Cardiac ventricle fibroblast (primary cell): ENCODE measurements at places on chromosomes 6 and 20. TPM values are rescaled to one million over a fixed set of nuclear protein-coding genes. Genes with fewer than 3 reads are reported as not detected.

GRIK2 gene
- total RNA-seq: 0.31 and 0.44 TPM in 2 replicates

SRSF12 gene
- 0.24 and 0.62 TPM in 2 replicates for total RNA-seq

IL20RA gene
- 0.12 and 0.54 TPM in 2 replicates for total RNA-seq

VGLL2 gene
- total RNA-seq: not detected in 2 replicates

PNLDC1 gene
- 0.81 and 1.3 TPM in 2 replicates for total RNA-seq

C6orf52 gene
- total RNA-seq: not detected in 2 replicates

MKKS gene
- total RNA-seq: 10.0 and 13.5 TPM in 2 replicates

IP6K3 gene
- total RNA-seq: not detected in 2 replicates

LPIN3 gene
- total RNA-seq: 7.5 and 10.0 TPM in 2 replicates

DNMT3B gene
- total RNA-seq: 0.37 and 1.3 TPM in 2 replicates

UTRN gene
- 27.2 and 54.8 TPM in 2 replicates for total RNA-seq

C20orf96 gene
- 1.7 and 1.9 TPM in 2 replicates for total RNA-seq

SLC22A2 gene
- not detected in 2 replicates for total RNA-seq

PLG gene
- total RNA-seq: not detected in 2 replicates

COL20A1 gene
- not detected in 2 replicates for total RNA-seq

ZNF341 gene
- 1.4 TPM in 2 replicates for total RNA-seq

RTEL1 gene
- total RNA-seq: 8.2 and 14.4 TPM in 2 replicates

RAE1 gene
- total RNA-seq: 20.1 and 29.6 TPM in 2 replicates

PLN gene
- not detected in 2 replicates for total RNA-seq

PDE7B gene
- total RNA-seq: 37.7 and 41.9 TPM in 2 replicates

SPATA25 gene
- 0.54 and 1.7 TPM in 2 replicates for total RNA-seq

NT5E gene
- total RNA-seq: 37.0 and 40.3 TPM in 2 replicates

ZBTB46 gene
- total RNA-seq: 3.0 and 6.2 TPM in 2 replicates

MYB gene
- total RNA-seq: not detected in 2 replicates

RSPH9 gene
- 0.19 TPM in 1 of 2 replicates, not detected in the other for total RNA-seq

HM13 gene
- total RNA-seq: 126 and 143 TPM in 2 replicates

ZNF343 gene
- total RNA-seq: 4.8 and 16.0 TPM in 2 replicates

AIF1 gene
- not detected in 2 replicates for total RNA-seq

WFDC12 gene
- total RNA-seq: not detected in 2 replicates

HSPA1L gene
- 0.62 and 1.7 TPM in 2 replicates for total RNA-seq

MUCL3 gene
- total RNA-seq: not detected in 2 replicates

COL9A1 gene
- total RNA-seq: not detected in 2 replicates

ROS1 gene
- total RNA-seq: 0.24 TPM in 1 of 2 replicates, not detected in the other

JPH2 gene
- total RNA-seq: 0.25 TPM in 1 of 2 replicates, not detected in the other

MAS1L gene
- not detected in 2 replicates for total RNA-seq

TBXT gene
- total RNA-seq: not detected in 2 replicates

EYS gene
- not detected in 2 replicates for total RNA-seq

VPS16 gene
- total RNA-seq: 26.4 and 34.6 TPM in 2 replicates

GFOD1 gene
- 4.2 TPM in 2 replicates for total RNA-seq

ZNF831 gene
- total RNA-seq: not detected in 2 replicates

CPNE5 gene
- total RNA-seq: 0.06 and 0.34 TPM in 2 replicates

TNXB gene
- 35.8 and 38.3 TPM in 2 replicates for total RNA-seq

TFAP2D gene
- total RNA-seq: not detected in 2 replicates

C4B gene
- total RNA-seq: 25.2 and 46.6 TPM in 2 replicates

NHLRC1 gene
- 1.9 and 4.0 TPM in 2 replicates for total RNA-seq

HLA-DPA1 gene
- 2.8 and 7.6 TPM in 2 replicates for total RNA-seq

LY86 gene
- total RNA-seq: not detected in 2 replicates

FBXO5 gene
- total RNA-seq: 3.2 and 5.9 TPM in 2 replicates

NRM gene
- total RNA-seq: 4.2 and 4.6 TPM in 2 replicates

PTGIS gene
- total RNA-seq: 33.8 and 35.1 TPM in 2 replicates

DPPA5 gene
- not detected in 2 replicates for total RNA-seq

DDAH2 gene
- 48.5 and 60.7 TPM in 2 replicates for total RNA-seq

NMBR gene
- total RNA-seq: not detected in 2 replicates

VAPB gene
- total RNA-seq: 13.1 and 15.4 TPM in 2 replicates

NKAIN2 gene
- not detected in 2 replicates for total RNA-seq

GLYATL3 gene
- not detected in 2 replicates for total RNA-seq

PXT1 gene
- total RNA-seq: not detected in 2 replicates

DOP1A gene
- 6.6 and 23.8 TPM in 2 replicates for total RNA-seq
